HS-27A (cell line): ENCODE measurements at places on chromosomes 7 and 10.

DNA sequence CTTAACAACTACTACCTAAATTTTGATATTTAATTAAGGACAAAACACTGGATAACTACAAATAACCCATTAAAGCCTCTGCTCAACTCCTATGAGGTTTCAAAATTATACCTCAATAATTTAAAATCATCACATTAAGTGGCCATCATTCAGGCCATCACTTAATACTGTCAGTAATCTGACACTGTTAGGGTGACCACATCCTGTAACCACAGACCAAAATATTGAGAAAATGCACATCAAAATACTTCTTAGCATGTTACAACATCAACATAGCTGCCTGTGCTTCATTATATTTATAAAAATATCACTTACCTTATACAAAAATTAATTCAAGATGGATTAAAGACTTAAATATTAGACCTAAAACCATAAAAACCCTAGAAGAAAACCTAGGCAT is 23.3 kb downstream of the SEM1 start:
- DNase-seq: no peak

- DNase-seq: no peak
Measured at GRCh38 chr10:35827783-35828182, 185.7 kb upstream of the FZD8 start.

- DNase-seq: no peak
Measured at GRCh38 chr10:28250782-28251181, 52.1 kb downstream of the MPP7 start.

GRCh38 chr7:52030722-52031121 is 714.1 kb upstream of the COBL start:
- no peak for DNase-seq

DNA sequence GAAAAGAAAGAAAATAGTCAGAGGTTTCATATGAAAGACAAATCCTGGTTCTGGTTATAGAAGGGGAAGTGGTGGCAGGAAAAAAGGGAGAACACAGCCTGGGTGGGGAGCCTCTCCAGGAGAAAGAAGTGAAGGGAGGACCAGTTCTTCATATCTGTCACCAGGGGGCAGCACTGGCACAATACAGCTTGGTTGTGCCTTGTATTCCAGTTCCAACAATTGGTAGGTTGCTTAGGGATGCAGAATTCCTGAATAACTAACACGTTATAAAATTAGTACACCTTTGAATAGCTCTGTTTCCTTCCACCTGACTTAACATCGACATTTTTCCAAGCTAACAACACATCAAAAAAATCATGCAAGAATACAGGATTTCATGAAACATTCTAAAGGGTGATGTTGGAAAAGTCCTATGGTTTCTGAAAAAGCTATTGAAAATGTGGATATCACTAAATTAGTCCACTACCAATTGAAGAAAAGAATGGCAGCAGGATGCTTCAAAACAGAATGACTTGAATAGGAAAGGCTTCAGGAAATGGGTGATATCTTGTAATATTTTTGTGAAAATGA is 52.9 kb downstream of the CYP26A1 start:
- DNase-seq: no peak

DNA sequence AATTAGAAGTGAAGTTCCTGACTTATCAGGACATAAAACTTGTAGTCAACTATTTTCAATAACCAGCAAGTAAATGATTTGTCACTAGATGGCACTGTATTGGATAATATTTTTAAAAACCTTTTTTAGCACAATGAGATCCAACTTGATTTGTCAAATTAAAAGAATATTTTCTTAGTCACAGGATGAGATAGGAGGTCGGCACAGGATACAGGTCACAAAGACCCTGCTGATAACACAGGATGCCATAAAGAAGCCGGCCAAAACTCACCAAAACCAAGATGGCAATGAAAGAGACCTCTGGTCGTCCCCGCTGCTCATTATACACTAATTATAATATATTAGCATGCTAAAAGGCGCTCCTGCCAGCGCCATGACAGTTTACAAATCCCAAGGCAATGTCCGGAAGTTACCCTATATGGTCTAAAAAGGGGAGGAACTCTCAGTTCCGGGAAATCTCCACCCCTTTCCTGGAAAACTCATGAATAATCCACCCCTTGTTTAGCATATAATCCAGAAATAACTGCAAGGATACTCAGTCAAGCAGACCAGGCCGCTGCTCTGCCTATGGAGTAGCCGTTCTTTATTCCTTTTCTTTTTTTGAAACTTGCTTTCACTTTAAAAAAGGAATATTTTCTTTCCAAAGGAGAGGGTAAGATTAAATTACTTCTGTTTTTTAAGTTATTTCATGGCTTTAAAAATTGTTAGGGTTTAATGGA is 255.7 kb upstream of the MKLN1 start:
- peak; percentile 80 for DNase-seq

DNA sequence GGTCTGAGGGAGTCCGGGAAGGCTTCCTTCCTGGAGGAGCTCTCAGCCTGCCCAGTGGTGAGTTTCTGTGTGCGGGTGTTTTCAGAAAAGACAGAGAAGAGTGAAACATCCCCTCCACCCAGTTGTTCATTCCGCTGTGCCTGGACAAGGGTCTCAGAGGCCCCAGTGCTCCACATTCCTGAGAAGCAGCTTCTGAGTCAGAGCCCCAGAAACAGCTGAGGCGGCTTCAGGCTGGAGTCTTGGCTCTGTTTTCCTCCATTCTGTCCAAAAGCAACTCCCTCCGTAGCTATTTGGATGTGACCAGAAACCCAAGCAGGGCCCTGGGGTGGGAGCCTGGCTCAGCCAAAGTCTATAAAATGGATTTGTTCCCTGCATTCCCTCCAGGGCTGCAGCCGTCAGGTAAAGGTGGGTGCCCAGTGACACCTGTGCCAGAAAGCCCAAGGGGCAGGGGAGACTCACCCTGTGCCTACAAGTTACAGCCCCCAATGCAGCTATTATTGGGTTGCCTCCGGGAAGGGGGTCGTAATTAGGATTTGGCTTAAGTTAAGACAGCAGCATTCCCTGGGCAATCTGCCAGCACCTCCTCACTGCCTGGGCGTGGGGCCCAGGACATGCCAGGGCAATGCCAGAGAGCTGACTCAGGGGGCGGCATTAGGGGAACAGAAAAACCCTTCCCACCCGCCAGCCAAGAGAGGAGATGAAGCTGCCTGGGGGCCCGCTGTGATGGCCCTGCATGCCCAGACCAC is 13.1 kb upstream of the CAMK2G start:
- DNase-seq: peak; percentile 92
